ENCODE measurements at places on chromosomes 16 and 17.

DNA sequence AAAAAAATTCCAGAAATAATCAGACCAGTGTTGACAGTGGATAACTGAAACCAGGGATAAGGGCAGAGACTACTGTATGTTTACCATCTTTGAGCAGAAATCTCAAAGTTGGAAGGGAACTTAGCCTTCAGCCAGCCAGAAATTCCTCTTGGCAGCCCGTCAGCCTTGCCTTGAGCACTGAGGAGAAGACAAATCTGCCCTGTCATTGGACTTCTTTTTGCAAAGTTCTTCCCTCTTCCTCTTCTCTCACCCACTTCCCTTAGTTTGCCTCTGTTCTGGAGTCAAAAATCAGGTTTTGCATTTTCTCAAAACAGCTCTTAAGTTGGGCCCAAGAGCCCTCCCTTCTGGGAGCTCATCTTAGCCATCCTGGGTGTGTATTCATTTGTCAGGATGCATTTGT, 6.2 kb downstream of the TUFM start:
- no peak for DNase-seq

GRCh38 chr16:89873972-89874689, 739 bp downstream of the TCF25 start:
- peak; percentile 69 for DNase-seq

- no peak for DNase-seq
Observed at GRCh38 chr16:66004699-66005098, 361.8 kb upstream of the CDH5 start.

- DNase-seq, result no peak
Observed at GRCh38 chr17:78234261-78234865, 2.9 kb downstream of the TMEM235 start.

DNA sequence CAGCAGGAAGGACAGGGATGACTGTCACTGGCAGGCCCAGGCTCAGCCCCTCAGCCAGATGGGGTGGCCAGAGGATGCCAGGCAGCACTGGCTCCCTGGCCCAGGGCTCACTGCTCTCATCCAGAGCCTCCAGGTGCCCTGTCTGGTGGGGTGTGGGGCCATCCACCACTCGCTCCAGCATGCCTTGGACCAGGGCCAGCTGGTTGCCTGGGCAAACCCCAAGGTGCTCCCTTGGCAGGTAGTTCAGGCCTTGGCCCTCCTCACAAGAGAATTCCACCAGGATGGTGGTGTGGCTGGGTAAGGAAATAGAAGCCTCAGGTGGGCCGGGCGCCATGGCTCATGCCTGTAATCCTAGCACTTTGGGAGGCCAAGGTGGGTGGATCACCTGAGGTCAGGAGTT, 29.4 kb downstream of the LGALS9 start:
- no peak for DNase-seq

- no peak for DNase-seq
Observed at GRCh38 chr17:3536716-3537115, 20.9 kb downstream of the TRPV3 start.

- DNase-seq, result peak; percentile 41
Observed at GRCh38 chr17:27245230-27245696, 48.7 kb upstream of the WSB1 start.

GRCh38 chr17:4314618-4315017, 50.8 kb upstream of the ANKFY1 start:
- DNase-seq, result no peak

GRCh38 chr16:54510685-54511221, 224.2 kb upstream of the IRX3 start:
- no peak for DNase-seq
